ENCODE measurements at places on chromosomes 7 and 10.

- no peak for DNase-seq
Measured at GRCh38 chr7:128827248-128827958, 2.8 kb upstream of the FLNC start.

DNA sequence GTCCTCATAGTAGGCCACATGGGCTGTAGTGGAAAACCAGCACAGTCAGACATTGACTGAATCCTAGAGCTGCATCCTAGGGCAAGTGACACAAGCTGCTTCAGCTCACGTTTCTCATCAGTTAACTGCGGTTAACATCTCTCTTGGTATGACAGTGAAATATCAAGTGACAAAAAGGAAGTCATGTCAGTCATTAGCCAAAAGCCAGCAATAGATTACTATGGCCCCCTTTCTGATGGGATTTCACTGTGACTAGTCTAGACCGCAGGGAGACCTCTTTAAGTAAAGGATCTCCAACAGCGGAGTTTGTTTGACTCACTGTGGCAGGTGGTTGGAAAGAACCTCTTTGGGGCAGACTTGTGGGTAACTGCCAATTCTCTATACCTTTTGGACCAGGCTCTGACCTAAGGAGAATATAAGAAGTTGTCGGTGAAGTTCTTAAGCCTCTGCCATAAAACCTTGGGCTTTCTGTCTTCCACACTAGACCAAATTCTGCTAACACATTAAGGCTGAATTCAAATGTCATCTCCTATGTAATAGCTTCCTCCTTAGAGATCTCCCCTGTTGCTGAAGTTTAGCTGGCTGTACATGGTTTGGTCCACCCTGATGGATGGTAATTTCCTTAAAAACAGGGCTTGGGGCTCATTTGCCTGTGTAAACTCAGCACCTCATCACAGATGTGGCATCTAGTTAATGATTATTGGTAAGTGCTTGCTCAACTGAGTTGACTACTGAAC, 115.3 kb downstream of the SGMS1 start:
- DNase-seq, result no peak

DNA sequence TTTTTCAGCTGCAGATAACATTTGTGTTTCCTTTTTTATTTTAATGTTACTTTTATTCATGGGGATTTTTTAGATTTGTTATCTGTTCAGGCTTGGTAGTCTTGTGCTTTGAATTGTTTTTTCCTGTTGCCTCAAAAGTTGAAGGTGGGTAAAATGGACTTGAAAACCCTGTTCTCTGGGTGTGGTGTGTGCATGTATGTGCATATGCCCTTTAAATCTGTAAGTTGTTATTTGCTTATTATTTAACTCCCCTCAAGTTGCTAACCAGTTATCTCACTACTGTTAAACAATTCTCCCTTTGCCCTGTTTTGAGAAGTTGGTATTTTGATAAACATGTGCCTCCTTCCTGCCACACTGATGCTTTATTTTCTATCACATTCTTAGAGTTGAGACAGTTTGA, 30.6 kb downstream of the TSPAN14 start:
- no peak for DNase-seq

- no peak for DNase-seq
Measured at GRCh38 chr7:117011419-117012260, 58.3 kb downstream of the ST7 start.

GRCh38 chr7:76283254-76284159, 19.0 kb upstream of the HSPB1 start:
- DNase-seq, result no peak

DNA sequence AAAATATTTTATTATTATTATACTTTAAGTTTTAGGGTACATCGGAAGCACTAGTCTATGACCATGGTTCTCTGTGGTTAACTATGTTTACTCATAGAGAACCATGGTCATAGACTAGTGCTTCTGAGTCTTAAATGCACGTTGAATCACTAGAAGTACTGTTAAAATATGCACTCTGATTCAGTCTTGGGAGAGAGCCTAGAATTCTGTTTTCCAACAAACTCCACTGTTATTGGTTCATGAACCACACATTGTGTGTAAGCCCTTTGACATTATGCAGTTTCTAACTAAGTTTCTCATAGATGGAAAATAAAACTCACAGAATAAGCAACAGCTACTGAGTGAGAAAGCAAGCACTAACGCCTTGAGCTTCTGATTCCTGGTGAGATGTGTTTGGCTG, 1120.6 kb downstream of the SORCS1 start:
- DNase-seq, result no peak

DNA sequence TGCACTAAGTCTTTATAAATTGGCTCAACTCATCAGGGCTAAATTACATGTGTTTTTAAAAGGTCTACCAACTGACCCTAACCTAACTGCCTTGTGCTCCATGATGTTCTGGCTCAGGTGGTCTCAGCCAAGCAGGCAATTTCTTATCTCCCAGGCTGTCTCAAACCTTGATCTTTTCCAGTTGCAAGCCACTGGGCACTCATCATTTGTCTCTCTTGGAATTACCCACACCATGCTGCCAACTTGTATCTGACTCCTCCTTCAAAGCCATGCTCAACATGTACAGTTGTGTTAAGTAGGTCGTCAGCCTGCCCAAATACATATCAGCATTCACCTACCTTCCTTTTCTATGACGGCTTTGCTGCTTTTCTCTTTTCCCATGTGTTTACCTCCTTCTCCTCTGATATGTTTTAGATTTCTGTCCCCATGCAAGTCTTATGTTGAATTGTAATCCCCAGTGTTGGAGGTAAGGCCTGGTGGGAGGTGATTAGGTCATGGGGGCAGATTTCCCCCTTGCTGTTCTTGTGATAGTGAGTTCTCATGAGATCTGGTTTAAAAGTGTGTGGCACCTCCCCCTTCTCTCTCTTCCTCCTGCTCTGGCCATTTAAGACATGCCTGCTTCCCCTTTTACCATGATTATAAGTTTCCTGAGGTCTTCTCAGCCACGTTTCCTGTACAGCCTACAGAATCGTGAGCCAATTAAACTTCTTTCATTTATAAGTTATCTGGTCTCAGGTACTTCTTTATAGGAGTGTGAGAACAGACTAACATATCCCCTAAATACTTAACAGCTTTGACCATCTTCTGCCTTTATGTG, 130.0 kb downstream of the ELAPOR2 start:
- DNase-seq, result no peak

DNA sequence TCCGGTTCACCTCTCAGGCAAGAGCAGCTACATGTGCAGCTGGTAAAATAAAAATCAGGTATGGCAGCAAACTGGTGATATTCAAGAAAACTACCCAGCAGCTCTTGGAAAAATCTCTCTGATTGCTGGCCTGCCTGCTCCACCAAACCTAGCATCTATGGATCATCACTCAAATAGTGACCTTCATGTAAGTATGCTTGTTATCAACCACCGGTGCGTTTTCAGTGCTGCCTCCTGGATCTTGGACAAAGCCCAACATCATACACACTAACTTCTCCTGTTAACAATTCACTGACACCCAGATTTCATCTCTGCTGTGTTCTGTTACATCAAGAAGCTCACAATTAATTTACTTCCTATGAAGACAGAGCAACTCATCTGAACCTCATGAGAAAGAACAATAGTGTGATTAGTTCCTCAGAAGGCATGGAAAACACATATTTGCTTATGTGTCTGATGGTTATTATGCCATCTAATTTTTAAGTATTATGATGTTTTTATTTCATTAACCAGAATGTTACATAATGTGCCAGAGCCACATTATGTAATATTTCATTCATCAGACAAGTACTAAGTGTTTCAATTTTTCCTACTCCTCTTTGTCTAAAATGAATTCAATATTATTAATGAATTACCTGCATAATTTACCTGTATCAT, 8.8 kb downstream of the CDK6 start:
- DNase-seq, result no peak

- peak; percentile 29 for DNase-seq
Measured at GRCh38 chr10:130686689-130687300, 550.6 kb downstream of the GLRX3 start.

DNA sequence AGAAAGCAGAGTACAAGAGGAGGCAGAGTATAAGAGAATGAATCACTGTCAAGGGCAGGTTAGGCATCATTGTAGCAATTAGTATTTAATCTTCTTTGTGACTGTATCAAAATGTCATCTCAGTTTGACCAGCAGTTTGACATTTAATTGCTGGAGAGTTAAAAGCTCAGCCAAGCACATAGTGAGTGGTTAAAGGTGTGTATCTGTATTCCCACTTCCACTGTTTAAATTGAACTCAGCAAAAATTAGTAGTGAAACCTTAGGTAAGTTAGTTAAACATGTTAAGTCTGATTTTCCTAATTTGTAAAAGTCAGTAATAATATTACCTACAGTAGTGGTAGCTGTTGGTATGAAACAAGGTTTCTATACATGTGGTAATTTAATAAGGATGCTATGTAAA, 296.4 kb upstream of the MBL2 start:
- DNase-seq, result no peak

GRCh38 chr10:42556931-42557330, 81.4 kb downstream of the ZNF33B start:
- no peak for DNase-seq

GRCh38 chr10:34762603-34763299, 52.3 kb downstream of the PARD3 start:
- no peak for DNase-seq

DNA sequence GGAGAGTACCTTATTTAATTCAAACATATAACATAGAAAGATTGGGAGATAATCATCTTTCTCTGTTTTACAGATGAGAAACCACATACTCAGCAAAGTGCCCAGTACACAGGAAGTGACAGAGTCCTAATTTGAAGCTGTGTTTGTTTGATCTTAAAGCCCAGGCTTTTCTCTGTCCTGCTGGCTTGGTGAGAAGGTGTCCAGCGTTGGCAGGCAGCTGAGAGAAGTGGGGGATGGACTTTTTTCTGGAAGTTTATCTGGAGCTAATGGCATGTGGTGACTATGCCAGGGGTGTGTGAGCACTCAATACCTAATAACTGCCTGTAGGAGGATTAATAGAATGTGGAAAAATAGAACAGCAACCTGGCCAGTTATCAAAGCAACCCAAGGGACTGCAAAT, 60.8 kb downstream of the NPSR1 start:
- no peak for DNase-seq

GRCh38 chr7:115068220-115068619, 146.3 kb downstream of the MDFIC start:
- DNase-seq, result no peak

DNA sequence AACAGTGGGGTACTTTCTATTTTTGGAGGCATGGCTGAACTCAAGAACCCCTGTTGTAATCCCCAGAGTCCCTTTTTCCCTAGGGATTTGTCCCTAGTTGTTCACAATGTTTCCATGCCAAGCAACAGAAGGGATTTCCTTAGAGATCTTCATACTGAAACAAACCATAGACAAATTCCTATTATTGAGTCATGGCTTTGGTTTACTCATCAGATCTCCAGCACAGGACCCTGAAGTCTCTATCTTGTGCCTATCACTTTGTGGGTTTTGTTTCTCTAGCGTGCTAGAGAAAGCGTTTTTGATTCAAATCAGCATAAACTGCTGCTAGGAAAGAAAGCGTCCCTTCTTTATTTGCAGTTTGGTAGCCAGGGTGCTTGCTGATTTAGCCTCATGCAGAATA, 165.0 kb downstream of the BAMBI start:
- no peak for DNase-seq

DNA sequence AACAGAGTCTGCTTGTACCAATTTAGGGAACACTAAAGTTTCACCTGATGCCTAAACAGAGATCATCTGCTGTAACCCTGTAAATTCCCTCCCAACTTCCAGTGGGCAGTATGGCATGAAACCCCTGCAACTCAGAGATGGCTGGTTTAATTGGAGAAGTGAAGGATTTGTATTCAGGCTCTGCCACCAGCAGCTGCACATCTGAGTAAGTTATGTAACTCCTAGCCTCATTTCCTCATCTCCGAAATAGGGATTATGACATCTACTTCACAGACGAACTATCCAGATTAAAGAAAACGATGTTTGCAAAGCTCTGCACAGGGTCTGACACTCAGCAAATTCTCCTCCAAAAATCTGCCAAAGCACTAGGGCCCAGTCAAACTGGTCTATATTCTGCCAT, 493.0 kb downstream of the KCNMA1 start:
- DNase-seq, result no peak

DNA sequence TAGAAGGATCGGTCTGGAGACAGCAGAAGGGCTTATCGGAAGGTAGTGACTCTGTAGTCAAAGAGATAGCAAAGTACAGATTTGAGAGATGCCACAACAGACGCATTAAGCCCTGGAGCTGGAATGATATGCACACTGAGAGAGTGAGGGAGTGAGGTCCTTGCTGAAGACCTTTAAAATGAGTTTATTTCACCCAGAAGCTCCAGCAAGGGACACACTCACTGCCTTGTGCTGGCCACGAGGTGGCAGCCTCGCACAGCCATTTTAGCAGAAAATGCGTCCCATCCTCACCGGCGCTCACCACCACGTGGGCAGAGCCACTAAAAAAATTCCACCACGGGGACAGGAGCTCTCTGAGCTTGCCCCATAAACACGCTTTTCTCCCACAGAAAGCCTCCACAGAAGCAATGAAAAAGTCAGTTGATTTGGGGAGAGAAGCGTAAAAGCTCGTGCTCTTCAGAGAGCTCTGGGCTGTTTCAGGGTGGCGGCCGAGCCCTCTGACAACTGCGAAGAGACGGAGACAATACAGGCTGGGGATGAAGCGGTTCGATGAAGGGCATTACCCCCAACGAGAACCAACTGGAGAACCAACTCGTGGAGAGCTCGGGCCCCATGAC, 163.0 kb upstream of the KLF14 start:
- peak; percentile 89 for DNase-seq

GRCh38 chr7:27062946-27063345, 32.9 kb downstream of the HOXA1 start:
- DNase-seq, result no peak

Measured in Ammon's horn (tissue), 1 donor.